ENCODE measurements at places on chromosomes 2 and 18. TPM values are rescaled to one million over a fixed set of nuclear protein-coding genes. Genes with fewer than 3 reads are reported as not detected.
A peak's percentile ranks its signal among the peaks of the same experiment; 100 is the strongest.

The CENPA gene
- total RNA-seq = 30.5 TPM

The MATN3 gene
- total RNA-seq = not detected

The WNT6 gene
- total RNA-seq = not detected

The MEP1B gene
- not detected for total RNA-seq

The CXCR4 gene
- total RNA-seq = 288 TPM

The ALKAL2 gene
- total RNA-seq = not detected

The ATRAID gene
- 74.9 TPM for total RNA-seq

The DSC2 gene
- not detected for total RNA-seq

The WDR35 gene
- 4.1 TPM for total RNA-seq

The GKN2 gene
- total RNA-seq = not detected

- DNase-seq = no peak
Measured at GRCh38 chr2:88735853-88736252, 44.4 kb downstream of the RPIA start.

- no peak for DNase-seq
Measured at GRCh38 chr2:222399038-222399783, 25.1 kb upstream of the SGPP2 start.

- DNase-seq = no peak
Measured at GRCh38 chr18:27996801-27997272, 180.1 kb downstream of the CDH2 start.

- DNase-seq = no peak
Measured at GRCh38 chr18:9627642-9628041, 13.3 kb upstream of the PPP4R1 start.

DNA sequence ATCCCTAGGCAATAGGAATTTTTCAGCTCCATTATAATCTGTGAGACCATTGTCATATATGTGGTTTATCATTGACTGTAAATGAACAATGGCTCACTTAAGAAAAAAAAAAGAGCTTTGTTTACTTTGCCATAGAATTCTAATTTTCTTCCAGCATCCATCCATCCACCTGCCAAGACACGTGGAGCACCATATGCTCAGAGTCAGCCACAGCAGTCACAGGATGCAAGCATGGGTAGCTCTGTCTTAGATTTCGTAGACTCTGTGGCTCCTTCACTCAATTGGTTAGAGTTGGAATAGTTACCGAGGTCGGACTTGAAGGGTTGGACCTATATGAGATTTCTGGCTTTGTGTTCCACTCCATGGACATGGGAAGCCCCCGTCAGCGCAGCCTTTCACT, 75.6 kb downstream of the COA5 start:
- DNase-seq = no peak

GRCh38 chr2:55620123-55620779, 2.8 kb upstream of the PPP4R3B start:
- no peak for DNase-seq

- no peak for DNase-seq
Measured at GRCh38 chr2:190216829-190217228, 102.8 kb downstream of the HIBCH start.

DNA sequence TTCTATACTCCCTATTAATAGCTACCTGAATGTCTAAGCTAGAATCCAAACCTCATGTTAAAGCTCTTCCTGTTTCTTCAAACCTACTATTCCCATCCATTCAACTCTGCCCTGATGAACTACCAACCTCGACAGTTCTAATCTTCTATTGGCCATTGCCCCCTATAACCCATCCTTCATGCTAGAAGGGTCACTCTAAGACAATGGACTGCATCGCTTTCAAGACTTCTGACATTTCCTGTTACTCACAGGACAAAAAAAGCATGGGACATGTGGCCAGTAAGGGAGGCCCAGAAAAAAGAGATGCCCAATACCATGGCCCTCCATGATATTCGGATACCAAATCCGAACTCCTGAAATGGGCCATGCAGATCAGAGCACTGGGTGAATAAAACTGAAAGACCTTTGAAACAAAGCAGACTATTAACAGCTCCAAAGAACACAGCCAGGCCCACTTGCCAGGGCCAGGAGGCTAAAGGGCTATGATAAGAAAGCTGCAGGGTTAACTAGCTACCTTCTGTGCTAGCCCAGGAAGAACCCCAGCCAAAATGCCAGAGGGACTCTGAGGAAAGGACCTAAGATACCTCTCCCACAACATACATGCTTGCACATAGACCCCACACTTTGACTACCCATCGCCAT, 4.5 kb downstream of the B4GALT6 start:
- DNase-seq = no peak

GRCh38 chr2:179106676-179107428, 56.9 kb upstream of the CCDC141 start:
- no peak for DNase-seq

GRCh38 chr2:216546641-216547403, 48.2 kb downstream of the RPL37A start:
- no peak for DNase-seq

DNA sequence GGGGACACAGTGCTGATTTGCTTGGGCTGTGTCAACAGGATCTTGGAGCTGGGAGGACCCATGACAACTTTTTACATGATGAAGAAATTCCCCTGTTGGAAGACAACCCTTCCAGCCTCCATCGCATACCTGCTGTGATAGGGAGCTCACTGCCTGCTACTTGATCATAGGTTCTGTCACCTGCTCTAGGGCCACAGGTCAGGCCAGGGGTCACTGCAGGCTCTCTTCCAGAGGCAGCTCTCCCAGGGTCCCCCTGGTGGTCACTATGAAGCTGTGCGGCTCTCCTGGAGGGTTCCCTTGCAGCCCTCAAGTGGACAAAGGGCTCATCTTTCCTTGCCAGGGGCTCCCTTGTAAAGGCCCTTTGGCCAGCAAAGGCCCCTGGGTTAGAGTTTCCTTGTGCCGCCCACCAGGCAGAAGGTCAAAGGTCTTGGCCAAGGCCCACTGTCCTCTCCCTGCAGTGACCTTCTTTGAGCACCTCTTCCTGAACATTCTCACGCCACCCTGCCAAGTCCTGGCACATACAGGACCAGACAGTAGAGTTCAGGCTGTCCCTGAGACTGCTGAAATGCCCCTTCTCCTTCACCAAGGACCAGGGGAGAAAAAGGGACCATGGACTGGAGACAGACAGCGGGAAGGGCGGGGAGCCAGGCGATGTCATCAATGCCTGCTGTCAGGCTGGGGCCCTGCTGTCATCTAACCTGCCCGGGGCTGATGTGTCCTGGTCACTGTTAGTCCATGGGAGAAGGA, 345.1 kb downstream of the DYSF start:
- DNase-seq = no peak

DNA sequence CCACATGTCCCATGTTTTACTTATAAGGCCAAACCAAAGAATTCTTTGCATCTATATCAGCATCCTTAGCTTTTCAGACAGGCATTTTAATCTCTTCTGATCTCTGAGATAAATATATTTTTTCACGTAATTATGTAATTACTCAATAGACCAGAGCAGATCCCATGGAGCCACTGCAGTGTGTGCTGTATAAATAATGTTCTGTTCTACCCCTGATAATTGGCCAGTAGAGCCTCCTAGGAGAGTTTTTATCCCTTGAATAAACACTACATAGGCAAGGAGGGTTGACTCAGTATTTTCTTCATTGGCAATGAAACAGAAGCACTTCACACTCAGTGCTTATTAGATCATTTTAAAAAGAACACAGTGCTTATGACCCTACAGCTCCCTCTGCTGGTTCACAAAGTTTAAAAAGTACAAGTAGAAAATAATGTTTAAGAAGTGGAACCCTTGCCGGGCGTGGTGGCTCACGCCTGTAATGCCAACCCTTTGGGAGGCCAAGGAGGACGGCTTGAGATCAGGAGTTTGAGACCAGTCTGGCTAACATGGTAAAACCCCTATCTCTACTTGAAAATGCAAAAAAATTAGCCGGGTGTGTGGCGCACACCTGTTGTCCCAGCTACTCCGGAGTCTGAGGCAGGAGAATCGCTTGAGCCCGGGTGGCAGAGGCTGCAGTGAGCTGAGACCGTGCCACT, 91.9 kb downstream of the PPP1R1C start:
- DNase-seq = no peak

- no peak for DNase-seq
Measured at GRCh38 chr18:77472509-77472908, 222.9 kb downstream of the GALR1 start.

DNA sequence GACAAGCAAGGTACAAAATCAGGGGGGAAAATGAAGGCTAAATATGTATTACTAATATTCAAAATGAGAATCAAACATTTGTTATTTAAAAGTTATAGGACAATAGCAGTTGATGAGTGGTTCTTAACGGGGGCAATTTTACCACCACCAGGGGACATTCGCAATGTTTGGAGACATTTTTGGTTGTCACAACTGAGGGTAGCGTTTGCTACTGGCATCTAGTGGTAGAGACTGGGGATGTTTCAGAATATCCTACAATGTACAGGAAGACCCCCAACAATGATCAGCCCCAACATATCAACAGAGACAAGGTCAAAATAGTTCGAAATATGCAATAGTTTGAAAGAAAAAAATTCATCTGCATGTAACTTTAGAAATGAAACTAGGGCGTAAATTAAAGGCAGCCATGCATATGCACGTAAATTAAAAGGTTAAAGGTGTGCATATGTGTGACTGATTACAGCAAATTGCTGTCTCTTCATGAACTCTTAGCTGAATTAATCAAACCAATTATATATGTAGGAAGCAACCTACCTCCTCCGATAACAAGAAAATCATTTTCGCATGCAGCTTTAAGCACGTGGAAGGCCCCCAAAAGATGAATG, 61.2 kb upstream of the CUL3 start:
- no peak for DNase-seq

GRCh38 chr2:232365621-232366321, 12.8 kb upstream of the ALPP start:
- peak; percentile 57 for DNase-seq

DNA sequence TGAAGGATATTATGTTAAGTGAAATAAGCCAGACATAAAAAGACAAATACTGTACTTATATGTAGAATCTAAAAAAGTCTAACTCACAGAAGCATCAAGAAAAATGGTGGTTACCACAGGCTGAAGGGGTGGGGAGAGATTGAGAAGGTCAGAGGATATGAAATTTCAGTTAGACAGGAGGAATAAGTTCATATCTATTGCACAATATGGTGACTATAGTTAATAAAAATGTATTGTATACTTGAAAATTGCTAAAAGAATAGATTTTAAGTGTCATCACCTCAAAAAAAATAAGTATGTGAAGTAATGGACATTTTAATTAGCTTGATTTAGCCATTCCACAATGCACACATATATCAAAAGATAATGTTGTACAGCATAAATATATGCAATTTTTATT, 19.8 kb downstream of the ACMSD start:
- DNase-seq = no peak

DNA sequence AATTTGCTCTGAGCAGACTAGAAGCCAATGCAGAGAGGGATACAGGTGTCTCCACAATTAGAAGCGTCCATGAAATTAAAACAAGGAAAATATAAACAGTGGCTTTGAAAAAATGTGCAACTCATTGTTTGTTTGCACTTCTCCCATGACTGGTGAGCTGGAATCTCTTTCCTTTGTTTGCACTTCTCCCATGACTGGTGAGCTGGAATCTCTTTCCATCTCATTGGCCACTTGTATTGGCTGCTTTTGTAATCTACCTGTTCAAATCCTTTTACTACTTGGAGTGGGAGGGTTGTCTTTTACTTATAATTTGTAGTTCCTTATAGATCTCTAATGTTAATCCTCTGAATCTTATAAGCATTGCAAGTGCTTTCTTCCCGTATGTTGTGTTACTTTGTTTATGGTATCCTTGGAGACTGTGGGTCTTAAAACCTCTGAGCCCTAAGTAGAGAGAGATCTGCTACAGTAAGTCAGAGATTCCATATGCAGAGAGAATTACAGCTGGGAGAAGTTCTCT, 94.1 kb downstream of the RTN4 start:
- no peak for DNase-seq

- no peak for DNase-seq
Measured at GRCh38 chr2:130832296-130832940, 4.3 kb upstream of the ARHGEF4 start.

DNA sequence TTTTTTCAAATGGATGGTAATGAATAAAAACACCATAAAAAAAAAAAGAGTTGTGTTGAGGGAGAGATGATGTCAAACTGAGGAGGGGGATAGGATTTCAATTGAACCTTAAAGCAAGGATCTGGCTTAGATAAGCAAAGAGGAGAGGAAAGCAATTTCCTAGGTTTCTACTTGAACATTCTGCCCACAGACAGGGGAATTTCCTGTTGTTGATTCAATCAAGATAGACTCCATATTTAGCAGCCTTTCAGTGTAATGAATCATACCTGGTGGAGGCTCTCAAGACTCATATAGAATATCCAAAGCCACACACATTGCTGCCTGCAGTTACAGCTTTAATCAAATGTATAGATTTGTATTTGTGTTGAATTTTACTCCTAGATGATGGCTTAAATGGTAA, 294.4 kb upstream of the PIK3C3 start:
- no peak for DNase-seq

DNA sequence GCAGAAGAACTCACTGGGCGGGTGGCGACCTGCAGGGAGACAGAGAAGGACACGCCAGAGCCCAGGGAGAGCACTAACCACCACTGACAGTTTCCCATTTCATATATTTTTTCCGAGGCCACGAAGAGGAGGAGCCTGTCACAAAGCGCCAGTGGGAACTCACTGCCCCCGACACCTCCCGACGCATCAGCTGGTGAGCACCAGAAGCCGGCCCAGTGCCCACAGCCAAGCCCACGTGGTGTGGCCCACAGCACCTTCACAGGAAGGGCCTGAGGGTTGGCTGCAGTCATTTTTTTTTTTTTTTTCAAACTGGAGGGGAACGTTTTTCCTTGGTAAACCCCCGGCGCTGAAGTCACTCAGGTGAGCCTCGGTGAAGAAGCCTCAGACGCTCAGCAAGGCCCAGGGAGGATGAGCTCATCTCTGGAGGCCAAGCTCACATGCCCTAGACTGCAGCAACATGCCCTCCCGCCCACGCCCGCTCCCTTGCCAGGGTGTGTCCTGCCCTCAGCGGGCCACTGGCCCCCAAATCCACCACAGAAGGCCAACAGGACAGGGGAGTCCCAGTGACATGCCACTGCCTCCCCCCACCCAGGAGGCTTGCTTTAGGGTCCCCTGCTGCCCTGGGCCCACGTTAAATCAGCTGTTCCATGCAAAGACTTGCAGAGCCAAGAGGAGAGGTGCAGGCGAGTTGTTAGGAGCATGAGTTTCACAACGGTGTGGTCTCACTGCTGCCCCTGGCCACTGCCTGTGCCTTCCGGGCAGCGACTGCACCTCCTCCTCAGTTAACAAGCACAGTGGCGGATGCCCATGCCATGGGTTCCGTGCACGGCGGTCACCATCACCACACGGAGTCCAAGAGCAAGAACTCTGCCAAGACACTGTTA, 68.1 kb downstream of the PARD6G start:
- DNase-seq = no peak

GRCh38 chr18:6811816-6812215, 82.3 kb downstream of the ARHGAP28 start:
- DNase-seq = no peak

Measured in activated naive CD8-positive, alpha-beta T cell treated with anti-CD3 and anti-CD28 coated beads, Interleukin-2, amount 10 ng/mL, durations not matched to agents 7 days and 5 days (primary cell).